ENCODE measurements at places on chromosomes 4 and X. TPM values are rescaled to one million over a fixed set of nuclear protein-coding genes. Genes with fewer than 3 reads are reported as not detected.

Gene ARR3
- not detected for total RNA-seq

GRCh38 chr4:184664445-184665210, 15.1 kb downstream of the PRIMPOL start:
- H3K27ac ChIP-seq = no peak overlapping the region
- H3K4me1 ChIP-seq = no peaks in the 10 kb centered on the region

- DNase-seq = no peak
- H3K4me3 ChIP-seq = no peak overlapping the region
- H3K4me1 ChIP-seq = no peaks in the 10 kb centered on the region
- no peaks in the 10 kb centered on the region for H3K36me3 ChIP-seq
- H3K27ac ChIP-seq = no peak overlapping the region
These were observed 4.3 kb upstream of the WDR13 start for GRCh38 chrX:48592971-48593370.

GRCh38 chrX:41224605-41225004, 109.4 kb upstream of the DDX3X start:
- no peak overlapping the region for H3K4me3 ChIP-seq
- no peak overlapping the region for H3K27ac ChIP-seq
- no peaks in the 10 kb centered on the region for H3K4me1 ChIP-seq
- DNase-seq = no peak

- no peaks in the 10 kb centered on the region for H3K27me3 ChIP-seq
- no peak for DNase-seq
- H3K4me1 ChIP-seq = no peaks in the 10 kb centered on the region
- no peak overlapping the region for H3K27ac ChIP-seq
- no peaks in the 10 kb centered on the region for H3K36me3 ChIP-seq
These were observed 259.0 kb upstream of the PCDH7 start for GRCh38 chr4:30461218-30461617.

DNA sequence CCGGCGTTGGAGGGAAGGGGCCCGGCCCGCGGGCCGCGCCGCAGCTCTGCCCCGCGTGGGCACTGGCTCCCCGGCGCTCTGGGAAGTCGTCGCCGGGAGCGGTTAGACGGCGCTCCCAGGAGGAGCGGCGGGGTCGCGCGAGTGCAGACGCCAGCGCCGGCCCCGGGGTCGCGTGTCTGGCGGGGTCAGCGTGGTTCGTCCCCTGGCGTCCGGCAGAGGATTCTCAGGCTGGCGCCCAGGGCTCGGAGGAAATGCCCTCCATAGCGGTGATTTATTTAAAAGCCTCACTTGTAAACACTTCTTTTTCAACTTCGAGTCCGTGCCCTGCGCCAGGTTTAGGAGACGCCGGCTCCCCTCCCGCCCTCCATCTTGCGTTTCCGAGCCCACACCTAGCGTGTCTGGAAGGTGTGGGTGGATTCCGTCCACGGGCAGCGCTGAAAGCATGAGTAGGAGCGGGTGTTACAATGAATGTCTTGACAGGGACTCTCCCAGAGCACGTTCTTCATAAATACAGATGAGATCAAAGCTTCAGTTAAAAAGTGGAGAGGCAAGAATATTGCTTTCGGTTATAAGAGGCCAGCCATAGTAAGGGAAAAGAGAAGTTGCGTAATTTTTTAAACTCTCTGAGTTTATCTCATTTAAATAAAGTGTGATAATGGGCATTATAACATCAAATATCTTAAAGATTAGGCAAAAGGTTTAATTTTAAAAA, 692 bp downstream of the FAM241A start:
- no peaks in the 10 kb centered on the region for H3K4me1 ChIP-seq
- DNase-seq = peak; percentile 9
- H3K4me3 ChIP-seq = peak overlapping the region; percentile 72
- H3K27ac ChIP-seq = no peak overlapping the region

DNA sequence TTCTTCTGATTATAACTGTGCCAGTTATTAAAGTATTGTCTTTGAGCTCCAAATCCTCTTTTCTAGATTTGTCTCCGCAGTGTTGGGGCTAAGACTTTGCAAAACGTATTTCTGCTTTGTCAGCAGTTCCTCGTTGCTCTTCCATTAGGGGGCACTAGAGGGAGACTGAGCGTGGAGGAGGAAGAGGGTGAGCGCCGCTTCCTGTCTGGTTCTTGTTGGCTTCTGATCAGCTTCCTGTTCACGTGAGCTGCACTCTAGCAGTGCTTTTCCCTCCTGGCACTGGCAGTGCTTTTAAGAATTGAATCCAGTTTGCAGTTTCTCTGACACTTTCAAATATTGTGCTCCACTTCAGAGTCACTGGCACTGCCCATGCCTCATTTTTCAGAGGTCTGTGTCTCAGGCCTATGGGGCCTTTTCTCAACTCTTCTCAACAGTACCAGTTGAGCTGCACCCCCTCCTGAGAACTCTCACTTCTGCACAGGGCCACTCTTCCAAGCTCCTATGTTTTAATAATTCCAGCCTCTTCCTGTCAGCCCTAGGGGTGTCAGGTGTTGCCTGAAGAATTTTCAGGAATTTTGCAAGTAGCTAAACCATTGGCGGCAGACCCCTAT, 54.4 kb upstream of the LCORL start:
- H3K4me1 ChIP-seq = no peaks in the 10 kb centered on the region
- H3K36me3 ChIP-seq = no peaks in the 10 kb centered on the region
- no peak overlapping the region for H3K27ac ChIP-seq
- no peaks in the 10 kb centered on the region for H3K27me3 ChIP-seq

- no peaks in the 10 kb centered on the region for H3K27me3 ChIP-seq
- H3K36me3 ChIP-seq = no peaks in the 10 kb centered on the region
- H3K4me1 ChIP-seq = no peaks in the 10 kb centered on the region
- no peak overlapping the region for H3K4me3 ChIP-seq
- no peak overlapping the region for H3K27ac ChIP-seq
- no peak for DNase-seq
These were observed 1.2 kb downstream of the LINC00632 start for GRCh38 chrX:140710710-140711109.

DNA sequence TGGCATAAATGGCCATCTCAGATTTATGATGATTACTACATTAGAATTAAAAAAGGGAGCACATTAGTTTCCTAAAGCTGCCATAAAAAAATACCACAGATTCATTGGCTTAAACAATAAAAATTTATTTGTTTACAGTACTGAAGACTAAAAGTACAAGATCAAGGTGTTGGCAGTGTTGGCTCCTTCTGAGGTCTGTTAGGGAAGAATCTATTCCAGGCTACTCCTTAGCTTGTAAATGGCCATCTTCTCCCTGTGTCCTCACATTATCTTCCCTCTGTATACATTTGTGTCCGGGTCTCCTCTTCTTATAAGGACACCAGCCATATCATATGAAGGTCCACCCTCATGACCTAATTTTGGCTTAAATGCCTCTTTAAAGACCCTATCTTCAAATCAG, 341.0 kb downstream of the SLC7A11 start:
- no peaks in the 10 kb centered on the region for H3K36me3 ChIP-seq
- H3K27me3 ChIP-seq = no peaks in the 10 kb centered on the region
- DNase-seq = no peak
- no peak overlapping the region for H3K27ac ChIP-seq
- no peaks in the 10 kb centered on the region for H3K4me1 ChIP-seq
- no peak overlapping the region for H3K4me3 ChIP-seq

Gene SPANXA1
- not detected for total RNA-seq

Gene SFRP2
- not detected for total RNA-seq

GRCh38 chr4:75432683-75433082, 81.5 kb downstream of the RCHY1 start:
- H3K27me3 ChIP-seq = no peaks in the 10 kb centered on the region
- no peaks in the 10 kb centered on the region for H3K36me3 ChIP-seq
- H3K4me3 ChIP-seq = no peak overlapping the region

- no peak overlapping the region for H3K27ac ChIP-seq
- no peak for DNase-seq
- no peaks in the 10 kb centered on the region for H3K27me3 ChIP-seq
- H3K4me1 ChIP-seq = no peaks in the 10 kb centered on the region
- H3K4me3 ChIP-seq = no peak overlapping the region
- no peaks in the 10 kb centered on the region for H3K36me3 ChIP-seq
These were observed 177.9 kb upstream of the NEIL3 start for GRCh38 chr4:177131736-177132135.

Gene LAP3
- total RNA-seq = 58.3 TPM

DNA sequence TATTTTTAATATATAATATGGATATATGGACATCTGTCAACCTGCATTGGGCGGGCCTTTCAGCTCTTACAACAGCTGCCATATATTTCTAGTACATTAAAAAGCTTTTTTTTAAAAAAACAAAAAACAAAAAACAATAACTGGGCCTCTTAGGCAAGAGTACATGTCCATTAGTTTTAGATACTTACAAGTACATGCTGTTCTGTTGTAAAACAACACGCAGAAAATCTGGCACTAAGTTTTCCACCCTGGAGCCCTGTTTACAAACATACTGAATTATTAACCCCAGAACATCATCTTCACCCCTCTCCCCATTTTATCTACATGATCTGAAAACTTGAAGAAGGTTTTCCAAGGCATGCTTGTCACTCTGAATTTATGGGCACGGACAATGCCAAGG, 29.8 kb downstream of the RAI2 start:
- DNase-seq = no peak
- no peaks in the 10 kb centered on the region for H3K27me3 ChIP-seq
- H3K4me3 ChIP-seq = no peak overlapping the region
- no peaks in the 10 kb centered on the region for H3K36me3 ChIP-seq
- H3K4me1 ChIP-seq = no peaks in the 10 kb centered on the region
- no peak overlapping the region for H3K27ac ChIP-seq

DNA sequence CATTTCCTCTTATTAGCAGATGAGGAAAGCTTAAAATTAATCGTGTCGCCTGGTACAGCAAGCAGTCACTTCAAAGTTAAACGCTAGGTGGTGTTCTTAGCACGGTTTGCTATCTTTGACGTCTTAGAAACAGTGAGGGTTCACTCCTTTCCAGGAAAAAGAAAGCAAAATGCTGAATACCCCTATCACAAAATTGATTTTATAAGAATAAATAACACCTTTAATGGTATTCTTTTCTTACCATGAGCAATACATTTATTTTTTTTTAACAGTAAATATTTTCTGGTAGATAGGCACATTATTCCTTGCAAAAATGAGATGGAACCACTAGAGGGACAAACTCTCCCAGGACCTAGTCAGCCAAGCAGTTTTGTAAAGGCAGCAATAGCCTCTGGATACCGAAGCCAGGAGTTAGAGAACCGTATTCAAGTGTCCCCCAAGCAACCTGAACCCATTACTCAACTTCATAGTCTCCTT, 153.9 kb downstream of the KDR start:
- H3K27me3 ChIP-seq = no peaks in the 10 kb centered on the region
- DNase-seq = peak; percentile 74
- H3K4me3 ChIP-seq = no peak overlapping the region
- H3K4me1 ChIP-seq = no peaks in the 10 kb centered on the region
- H3K27ac ChIP-seq = no peak overlapping the region
- H3K36me3 ChIP-seq = no peaks in the 10 kb centered on the region

Gene HSD17B10
- total RNA-seq = 95.4 TPM

DNA sequence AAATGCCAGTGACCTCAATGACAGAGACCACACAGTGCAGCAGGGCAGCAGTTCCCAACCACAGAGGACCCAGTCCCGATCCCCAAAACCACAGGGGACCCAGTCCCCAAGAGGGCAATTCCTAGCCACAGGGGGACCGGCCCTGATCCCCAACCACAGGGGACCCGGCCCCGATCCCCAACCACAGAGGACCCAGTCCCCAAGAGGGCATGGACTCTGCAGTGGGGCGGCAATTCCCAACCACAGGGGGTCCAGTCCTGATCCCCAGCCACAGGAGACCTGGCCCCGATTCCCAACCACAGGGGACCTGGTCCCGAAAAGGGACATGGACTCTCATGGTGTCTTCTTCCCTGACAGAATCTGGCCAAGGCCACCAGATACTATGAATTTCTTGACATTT, 136.3 kb downstream of the AFAP1 start:
- no peaks in the 10 kb centered on the region for H3K27me3 ChIP-seq
- no peak overlapping the region for H3K27ac ChIP-seq
- H3K4me1 ChIP-seq = peaks cover 39% of the 10 kb centered on the region
- H3K4me3 ChIP-seq = no peak overlapping the region
- DNase-seq = no peak

Gene ALAS2
- total RNA-seq = not detected

Gene AREG
- total RNA-seq = not detected

- no peak for DNase-seq
- H3K4me3 ChIP-seq = no peak overlapping the region
- no peaks in the 10 kb centered on the region for H3K27me3 ChIP-seq
- H3K36me3 ChIP-seq = no peaks in the 10 kb centered on the region
- H3K4me1 ChIP-seq = peaks cover 10% of the 10 kb centered on the region
- H3K27ac ChIP-seq = no peak overlapping the region
These were observed 526.3 kb downstream of the SPRY1 start for GRCh38 chr4:123922847-123923246.

- H3K36me3 ChIP-seq = no peaks in the 10 kb centered on the region
- H3K27me3 ChIP-seq = no peaks in the 10 kb centered on the region
- H3K27ac ChIP-seq = no peak overlapping the region
- H3K4me3 ChIP-seq = no peak overlapping the region
- DNase-seq = no peak
These were observed 80.0 kb downstream of the FHIP1A start for GRCh38 chr4:151488968-151489367.

- H3K27me3 ChIP-seq = no peaks in the 10 kb centered on the region
- no peak overlapping the region for H3K4me3 ChIP-seq
- no peak overlapping the region for H3K27ac ChIP-seq
- H3K36me3 ChIP-seq = no peaks in the 10 kb centered on the region
- DNase-seq = no peak
- H3K4me1 ChIP-seq = no peaks in the 10 kb centered on the region
These were observed 81.7 kb upstream of the KCNIP4 start for GRCh38 chr4:22030307-22030706.

Gene PABPC1L2B
- total RNA-seq = not detected

DNA sequence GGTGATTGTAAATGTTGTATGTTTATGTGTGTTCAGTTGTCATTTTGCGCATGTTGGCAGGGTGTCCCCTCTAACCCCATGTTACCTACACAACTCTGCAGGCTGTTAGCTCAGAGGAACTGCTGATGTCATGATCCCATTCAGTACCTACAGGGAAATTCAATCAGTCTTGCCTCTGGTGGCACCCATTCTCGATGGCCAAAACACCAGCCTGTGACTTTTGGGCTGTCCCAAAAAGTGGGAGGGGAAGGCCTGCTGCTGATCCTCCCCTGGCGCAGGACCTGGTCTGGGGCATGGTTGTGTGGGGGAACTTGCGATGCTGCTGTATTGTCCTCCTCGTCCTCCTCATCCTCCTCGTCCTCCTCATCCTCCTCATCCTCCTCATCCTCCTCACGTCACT, 174.5 kb downstream of the DCLK2 start:
- no peak overlapping the region for H3K27ac ChIP-seq
- H3K27me3 ChIP-seq = no peaks in the 10 kb centered on the region
- DNase-seq = no peak
- H3K36me3 ChIP-seq = no peaks in the 10 kb centered on the region
- H3K4me3 ChIP-seq = no peak overlapping the region
- H3K4me1 ChIP-seq = no peaks in the 10 kb centered on the region

DNA sequence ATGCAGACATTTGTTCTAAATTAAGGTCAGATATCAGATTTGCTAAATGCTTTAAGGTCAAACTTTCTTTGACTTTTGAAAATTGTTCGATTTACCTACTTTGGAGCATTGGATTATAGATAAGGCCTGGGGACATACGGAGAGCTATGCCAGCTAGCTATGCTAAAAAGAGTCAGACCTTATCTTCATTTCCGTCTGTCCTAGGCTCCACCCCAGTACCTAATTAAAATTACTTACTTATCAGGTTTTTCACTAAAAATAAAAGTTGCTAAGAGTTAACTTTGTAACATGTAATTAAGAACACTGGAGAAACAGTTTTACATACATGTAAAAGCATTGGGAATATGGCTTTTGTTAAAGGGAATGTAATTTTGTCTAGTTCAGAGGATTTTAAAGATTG, 7.1 kb upstream of the TMEM35A start:
- H3K4me1 ChIP-seq = no peaks in the 10 kb centered on the region
- DNase-seq = no peak
- no peaks in the 10 kb centered on the region for H3K27me3 ChIP-seq
- no peak overlapping the region for H3K27ac ChIP-seq
- no peaks in the 10 kb centered on the region for H3K36me3 ChIP-seq

Gene DOK7
- 8.6 TPM for total RNA-seq

Data from SJCRH30 (cell line).